ENCODE measurements at places on chromosomes 2 and 18. TPM values are rescaled to one million over a fixed set of nuclear protein-coding genes. Genes with fewer than 3 reads are reported as not detected.

DNA sequence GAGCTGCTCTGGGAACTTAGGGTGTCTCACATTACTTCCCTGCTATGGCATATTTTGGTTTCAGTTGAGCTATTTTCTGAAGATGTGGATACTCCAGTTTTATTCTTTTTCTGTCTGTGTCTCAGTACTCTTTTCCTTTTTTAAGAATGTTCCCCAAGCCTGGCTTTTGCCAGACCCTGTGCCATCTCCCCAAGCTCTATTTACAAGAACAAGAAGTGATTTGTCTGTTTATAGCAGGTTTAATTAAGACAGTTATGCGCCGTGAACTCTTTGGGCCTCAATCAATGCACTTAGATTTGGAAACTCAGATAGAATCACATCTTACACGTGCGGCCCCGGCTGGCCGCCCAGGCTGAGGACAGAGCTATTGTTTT, 8.9 kb upstream of the SATB2 start:
- no peak for DNase-seq

The AP1S3 gene
- total RNA-seq: 2.0 TPM

- no peak for DNase-seq
Measured at GRCh38 chr18:50788284-50788683, 31.5 kb downstream of the MRO start.

GRCh38 chr18:12029786-12030584, 48.7 kb downstream of the IMPA2 start:
- no peak for DNase-seq

The SCYGR7 gene
- not detected for total RNA-seq

DNA sequence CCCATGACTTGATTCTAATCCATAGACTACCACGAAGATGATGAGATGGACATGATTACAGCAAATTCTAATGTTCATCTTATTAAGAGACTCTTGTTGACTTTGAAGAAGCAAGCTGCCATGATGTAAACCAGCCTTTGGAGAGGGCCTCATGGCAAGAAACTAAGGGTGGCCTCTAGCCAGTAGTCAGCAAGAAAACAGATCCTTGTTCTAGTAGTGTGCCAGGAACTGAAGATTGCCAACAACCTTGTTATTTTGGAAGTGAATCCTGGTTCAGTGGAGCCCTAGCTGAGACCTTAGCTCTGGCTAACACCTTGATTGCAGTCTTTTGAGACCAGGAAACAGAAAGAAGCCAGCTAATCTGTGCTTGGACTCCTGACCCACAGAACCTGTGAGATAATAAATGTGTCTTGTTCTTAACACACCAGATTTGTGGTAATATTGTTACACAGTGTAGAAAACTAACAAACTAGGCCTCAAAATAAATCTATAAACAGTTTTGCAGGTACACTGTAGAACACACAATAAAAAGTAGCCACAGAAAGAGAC, 10.0 kb downstream of the PHOSPHO2 start:
- no peak for DNase-seq

- DNase-seq: no peak
Measured at GRCh38 chr18:9823805-9824473, 61.8 kb upstream of the TXNDC2 start.

The TTL gene
- total RNA-seq: 70.1 TPM

The FNDC4 gene
- total RNA-seq: 45.7 TPM

DNA sequence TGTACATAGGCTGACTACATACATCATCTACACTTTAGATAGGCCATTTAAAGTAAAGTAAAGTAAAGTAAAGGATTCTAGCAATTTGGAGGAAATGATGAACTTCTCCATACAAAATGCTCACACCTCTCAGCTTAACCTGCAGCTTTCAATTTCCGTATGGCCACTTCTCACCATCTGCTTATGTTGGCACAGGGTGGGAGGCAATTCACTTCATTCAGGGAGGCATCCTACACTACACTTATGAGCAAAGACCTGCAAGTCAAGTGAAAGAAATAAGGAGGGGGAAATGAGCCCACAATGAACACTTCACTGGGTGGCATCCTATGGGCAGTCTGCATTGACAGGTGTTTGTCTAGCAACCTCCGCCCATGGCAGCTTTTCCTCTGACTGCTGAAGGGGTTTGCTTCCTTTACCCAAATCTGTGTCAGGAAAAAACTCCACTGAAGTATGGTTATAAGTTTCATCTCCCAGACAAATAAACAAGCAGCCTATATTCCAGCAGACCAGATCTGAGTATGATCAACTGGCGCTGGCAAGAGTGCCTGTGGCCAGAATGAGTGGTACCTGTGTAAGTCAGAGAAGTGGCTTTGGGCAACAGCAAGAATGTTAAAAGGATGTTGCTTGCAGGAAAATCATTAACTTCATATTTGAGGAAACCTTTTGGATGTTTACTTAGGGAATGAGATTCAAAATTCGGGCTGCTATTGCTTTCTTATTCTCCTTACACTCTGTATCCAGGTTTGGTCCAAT, 449.1 kb downstream of the TGIF1 start:
- DNase-seq: no peak

- DNase-seq: no peak
Measured at GRCh38 chr18:45688833-45689232, 35.1 kb upstream of the SLC14A1 start.

The SLC4A5 gene
- total RNA-seq: 1.2 TPM

DNA sequence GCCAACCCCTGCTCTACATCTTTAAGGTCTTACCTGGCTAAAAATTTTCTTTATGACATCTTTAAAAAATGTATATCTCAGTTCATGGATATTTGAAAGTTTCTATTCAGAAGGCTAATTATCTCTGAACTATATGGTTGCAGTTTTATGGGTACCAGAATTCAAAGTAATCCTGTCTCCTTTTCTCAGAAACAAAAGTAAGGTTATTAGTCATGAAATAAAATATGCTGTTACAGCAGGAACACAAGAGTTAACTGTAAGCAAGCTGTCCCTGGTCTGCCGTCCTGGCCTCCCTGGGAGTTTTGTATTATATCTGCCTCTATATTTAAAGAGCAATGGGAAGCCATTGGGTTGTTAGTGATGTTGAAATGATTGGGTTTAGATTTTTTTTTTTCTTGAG, 34.0 kb downstream of the SLC4A1AP start:
- no peak for DNase-seq

The NR4A2 gene
- 15.1 TPM for total RNA-seq

GRCh38 chr2:29323961-29324360, 208.7 kb downstream of the CLIP4 start:
- DNase-seq: no peak

The OTOF gene
- 1.6 TPM for total RNA-seq

DNA sequence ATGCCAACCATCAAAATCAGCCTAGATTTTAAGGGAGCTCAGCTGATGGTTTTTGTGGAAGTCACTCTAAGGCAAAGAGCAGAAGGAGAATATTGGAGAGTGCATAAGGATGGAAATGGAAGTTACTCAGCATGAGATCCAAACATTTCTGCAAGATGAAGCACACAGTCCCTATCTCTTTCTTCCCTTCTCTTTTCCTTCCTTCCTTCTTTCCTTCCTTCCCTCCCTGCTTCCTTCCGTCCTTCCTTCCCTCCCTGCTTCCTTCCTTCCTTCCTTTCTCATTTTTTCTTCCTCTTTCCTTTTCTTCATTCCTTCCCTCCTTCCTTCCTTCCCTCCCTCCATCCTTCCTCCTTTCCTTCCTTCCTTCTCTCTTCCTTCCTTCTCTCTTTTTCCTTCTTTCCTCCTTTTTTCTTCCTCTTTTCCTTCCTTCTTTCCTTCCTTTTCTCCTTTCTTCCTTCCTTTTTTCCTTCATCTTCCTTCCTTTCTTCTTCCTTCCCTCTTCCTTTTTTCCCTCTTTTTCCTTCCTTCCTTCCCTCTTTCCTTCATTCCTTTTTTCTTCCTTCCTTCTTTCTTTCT, 727.9 kb upstream of the CDH2 start:
- DNase-seq: no peak

DNA sequence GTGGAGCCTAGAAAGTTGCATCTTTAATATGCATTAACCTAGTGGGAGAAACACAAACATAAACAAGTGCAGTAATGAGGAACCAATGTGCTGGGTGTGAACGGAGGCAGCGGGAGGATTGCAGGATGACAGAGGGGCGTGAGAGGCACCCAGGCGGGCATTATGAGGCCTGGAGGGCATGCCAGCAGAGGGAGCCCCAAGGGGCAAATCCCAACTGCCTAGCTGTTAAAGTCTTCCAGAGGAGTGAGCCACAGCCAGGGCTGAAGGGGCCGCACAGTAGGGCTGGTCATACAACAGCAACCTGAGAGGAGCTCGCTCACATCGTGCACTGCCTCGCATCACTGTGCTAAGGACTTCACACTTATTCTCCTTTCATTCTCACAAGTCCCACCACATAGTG, 13.3 kb upstream of the PRELID3A start:
- DNase-seq: no peak

DNA sequence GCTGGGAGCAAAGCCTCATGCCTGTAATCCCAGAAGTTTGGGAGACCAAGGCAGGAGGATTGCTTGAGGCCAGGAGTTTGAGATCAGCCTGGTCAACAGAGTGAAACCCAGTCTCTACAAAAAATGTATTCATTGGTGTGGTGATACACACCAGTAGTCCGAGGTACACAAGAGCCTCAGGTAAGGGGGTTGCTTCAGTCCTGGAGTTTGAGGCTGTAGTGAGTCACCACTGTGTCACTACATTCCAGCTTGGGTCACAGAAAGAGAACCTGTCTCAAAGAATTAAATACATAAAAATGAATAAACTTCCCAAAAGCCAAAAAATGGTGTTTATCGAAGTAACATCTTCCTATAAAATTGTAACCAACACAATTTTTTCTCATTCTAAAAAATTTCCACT, 568.1 kb upstream of the LINC00305 start:
- DNase-seq: no peak

GRCh38 chr2:144477957-144478311, 42.0 kb downstream of the ZEB2 start:
- DNase-seq: no peak

GRCh38 chr18:45792506-45793263, 32.8 kb upstream of the SIGLEC15 start:
- no peak for DNase-seq

DNA sequence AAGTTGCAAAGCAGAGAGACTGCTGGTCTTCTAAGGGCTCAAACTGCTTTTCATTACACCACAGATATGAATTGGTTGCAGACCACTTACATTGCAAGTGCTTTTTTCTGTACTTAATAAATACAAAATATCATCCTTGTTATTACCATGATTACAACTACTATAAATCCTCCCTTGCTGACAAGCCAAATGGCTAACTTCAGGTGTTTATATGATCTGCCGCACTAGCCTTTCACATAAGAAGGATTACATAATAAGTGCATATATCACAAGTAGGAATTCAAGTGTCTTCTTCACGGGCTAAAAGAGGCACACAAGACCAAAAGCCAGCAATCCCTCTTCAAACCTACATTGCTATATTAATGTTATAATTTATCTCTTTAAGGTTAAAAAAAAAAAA, 373.0 kb downstream of the ZEB2 start:
- no peak for DNase-seq

The TSPYL6 gene
- total RNA-seq: not detected

The AGXT gene
- not detected for total RNA-seq

DNA sequence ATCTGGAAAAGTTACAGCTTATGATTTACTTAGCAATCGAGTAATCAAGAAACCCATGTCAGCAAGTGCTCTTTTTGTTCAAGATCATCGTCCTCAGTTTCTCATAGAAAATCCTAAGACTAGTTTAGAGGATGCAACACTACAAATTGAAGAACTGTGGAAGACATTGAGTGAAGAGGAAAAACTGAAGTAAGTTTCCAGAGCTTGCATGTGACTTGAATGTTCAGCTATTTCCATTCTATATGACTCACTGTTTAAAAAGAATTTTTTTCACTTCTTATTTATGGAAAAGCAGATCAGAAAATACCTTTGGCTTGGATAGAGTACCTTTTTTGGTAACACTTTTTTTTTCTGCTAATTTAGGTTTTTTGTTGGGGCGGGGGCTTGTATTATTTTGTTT, 70.7 kb downstream of the PMS1 start:
- DNase-seq: no peak

The RMDN2 gene
- total RNA-seq: 27.7 TPM

- no peak for DNase-seq
Measured at GRCh38 chr2:145524303-145524702, 1004.4 kb upstream of the ZEB2 start.

DNA sequence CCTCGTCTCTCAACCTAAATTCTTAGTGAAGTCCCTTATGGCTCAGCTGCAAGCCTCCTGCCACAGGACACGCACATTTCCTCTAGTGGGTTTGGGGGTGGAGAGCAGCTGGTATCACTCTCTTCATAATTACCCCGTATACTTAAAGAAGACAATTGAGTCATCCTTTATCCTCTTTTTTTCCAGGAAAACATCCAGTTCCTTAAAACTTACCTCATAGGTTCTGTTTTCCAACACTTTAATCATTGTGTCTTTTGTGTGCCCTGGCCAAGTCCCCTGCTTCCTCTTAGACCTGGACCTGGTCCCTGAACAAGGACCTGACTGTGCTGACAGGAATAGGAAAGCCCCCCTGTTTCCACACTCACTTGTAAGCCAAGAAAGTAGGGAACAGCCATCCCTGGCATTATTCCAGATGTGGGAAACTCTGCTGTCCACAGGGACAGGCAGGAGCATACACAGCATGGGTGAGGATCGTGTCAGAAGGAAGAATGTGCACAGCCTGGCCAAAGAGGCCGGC, 42.3 kb upstream of the MYO1B start:
- no peak for DNase-seq

The EPHA4 gene
- total RNA-seq: 158 TPM

- DNase-seq: no peak
Measured at GRCh38 chr2:216698293-216698692, 2.9 kb upstream of the IGFBP5 start.

- no peak for DNase-seq
Measured at GRCh38 chr18:41038071-41038470, 917.0 kb upstream of the PIK3C3 start.

- DNase-seq: no peak
Measured at GRCh38 chr18:63700501-63700900, 2.3 kb upstream of the SERPINB11 start.

DNA sequence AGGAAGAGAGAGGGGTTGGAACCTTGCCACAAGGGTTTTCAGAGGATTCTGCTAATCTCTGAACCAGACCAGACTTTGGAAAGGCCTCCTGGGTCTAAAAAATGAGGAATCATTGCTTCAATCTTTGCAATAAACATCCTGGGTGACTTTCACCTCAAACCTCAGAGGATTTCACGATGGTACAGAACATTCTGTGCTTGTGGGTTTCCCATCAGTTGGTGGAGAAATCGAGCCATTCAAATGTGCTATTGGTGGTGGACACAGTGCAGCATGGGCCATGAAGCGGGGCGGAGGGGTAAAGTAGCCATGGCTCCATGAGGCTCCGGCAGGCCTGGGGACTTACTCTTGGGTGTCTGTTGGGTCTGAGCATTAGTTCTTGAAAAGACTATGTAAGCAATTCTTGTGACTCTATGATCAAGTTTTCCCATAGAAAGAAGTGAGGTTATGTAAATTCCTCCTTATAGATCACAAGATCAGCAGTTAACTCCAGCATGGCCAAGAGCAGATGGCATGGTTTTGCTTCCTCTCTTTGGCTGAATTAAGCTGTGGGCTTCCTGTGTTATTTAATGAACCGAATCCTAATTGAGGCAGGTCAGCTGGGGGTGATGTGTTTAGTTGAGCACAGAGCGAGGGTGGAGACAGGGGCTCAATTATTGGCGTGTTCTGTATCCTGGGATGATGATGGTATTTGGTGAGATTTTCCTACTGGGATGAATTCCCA, 1.9 kb upstream of the IL1R2 start:
- no peak for DNase-seq
